ENCODE measurements at places on chromosomes 6 and 20.

DNA sequence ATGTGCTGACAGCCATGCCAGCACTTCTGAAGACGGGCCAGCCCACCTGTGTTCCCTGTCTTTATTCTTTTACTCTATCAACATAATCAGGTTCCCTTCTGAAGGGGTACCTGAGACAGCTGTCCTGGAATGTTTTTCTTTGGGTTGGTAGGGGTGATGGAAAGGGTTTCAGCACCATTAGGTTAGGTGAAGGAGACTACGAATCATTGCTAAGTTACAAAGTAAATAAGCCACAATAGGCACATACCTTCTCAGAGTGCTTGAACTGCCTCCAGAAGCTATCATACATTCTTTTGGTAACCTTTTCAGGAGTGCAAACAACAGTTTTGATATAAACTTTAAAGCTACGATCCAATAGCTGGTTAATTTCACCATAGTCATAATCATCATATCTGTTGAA lies 106.3 kb downstream of the SESN1 start:
- DNase-seq, result no peak

- DNase-seq, result no peak
These were observed 24.9 kb upstream of the BTN3A2 start for GRCh38 chr6:26340066-26340465.

- DNase-seq, result no peak
These were observed 21.6 kb downstream of the GPR6 start for GRCh38 chr6:109999740-110000139.

DNA sequence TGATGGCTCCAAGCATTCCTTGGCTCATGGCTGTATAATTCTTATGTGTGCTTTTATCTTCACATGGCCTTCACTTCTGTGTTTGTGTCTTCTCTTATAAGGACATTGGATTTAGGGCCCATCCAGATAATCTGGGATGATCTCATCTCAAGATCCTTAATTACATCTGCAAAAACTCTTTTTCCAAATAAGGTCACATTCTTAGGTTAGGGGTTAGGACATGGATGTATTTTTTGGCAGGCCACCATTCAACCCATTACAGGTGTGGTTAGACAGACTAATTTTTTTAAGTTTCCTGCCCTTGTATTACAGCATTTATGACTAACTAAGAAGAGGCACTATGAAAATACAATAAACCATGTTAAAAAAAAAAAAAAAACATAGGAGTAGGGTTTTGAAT lies 254.0 kb downstream of the TPBG start:
- DNase-seq, result no peak

- DNase-seq, result no peak
These were observed 213.0 kb upstream of the LAMP5 start for GRCh38 chr20:9301129-9302090.

DNA sequence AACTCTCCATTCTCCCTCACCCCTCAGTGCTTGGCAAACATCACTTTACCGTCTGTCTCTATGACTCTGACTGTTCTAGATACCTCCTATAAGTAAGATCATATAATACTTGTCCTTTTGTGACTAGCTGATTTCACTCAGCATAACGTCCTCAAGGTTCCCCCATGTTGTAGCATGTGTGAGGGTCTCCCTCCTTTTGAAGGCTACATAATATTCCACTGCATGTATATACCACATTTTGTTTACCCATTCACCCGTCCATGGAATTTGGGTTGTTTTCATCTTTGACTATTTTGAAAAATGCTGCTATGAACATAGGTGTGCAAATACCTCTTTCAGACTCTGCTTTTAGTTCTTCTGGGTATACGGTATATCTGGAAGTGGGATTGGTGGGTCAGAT lies 28.3 kb downstream of the CTCFL start:
- DNase-seq, result no peak

- no peak for DNase-seq
These were observed 211.9 kb upstream of the CNR1 start for GRCh38 chr6:88377976-88378568.

DNA sequence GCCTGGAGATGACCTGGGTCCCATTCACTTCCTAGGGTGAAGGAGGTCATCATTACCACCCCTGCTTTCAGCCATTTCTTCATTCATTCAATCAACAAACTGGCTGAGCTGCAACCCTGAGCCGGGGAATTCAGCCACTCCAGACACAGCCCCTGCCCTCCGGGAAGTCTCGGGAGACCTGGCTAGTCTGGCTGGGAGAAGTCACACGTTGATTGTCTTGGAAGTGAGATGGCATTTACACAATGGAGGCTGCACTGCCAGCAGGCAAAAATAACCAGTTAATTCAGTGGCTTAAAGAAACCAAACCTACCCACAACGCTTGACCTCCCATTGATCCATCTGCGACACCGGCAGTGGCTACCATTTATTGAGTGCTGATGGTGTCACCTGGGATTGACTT lies 2.0 kb upstream of the PMEPA1 start:
- DNase-seq, result no peak

DNA sequence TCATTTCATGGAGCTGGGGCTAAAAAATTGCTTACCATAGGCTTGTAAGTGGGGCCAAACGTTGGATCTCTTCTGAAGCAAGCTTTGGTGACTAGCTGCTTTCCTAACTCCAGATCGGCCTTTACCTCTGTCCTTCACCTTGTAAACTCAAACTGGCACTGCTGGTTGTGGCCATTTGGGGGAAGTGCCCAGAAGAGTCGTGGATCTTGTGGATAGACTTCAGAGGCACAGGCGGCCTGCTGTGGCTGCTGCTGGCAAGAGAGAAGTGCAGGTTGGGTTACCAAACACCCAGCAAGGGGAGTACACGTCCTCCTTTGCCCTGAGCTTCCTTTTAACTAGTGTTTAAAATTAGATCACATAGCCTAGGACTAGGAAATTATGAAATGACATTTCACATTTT lies 36.8 kb upstream of the KLHL31 start:
- DNase-seq, result no peak

- no peak for DNase-seq
These were observed 95.4 kb upstream of the CNKSR3 start for GRCh38 chr6:154605882-154606370.

DNA sequence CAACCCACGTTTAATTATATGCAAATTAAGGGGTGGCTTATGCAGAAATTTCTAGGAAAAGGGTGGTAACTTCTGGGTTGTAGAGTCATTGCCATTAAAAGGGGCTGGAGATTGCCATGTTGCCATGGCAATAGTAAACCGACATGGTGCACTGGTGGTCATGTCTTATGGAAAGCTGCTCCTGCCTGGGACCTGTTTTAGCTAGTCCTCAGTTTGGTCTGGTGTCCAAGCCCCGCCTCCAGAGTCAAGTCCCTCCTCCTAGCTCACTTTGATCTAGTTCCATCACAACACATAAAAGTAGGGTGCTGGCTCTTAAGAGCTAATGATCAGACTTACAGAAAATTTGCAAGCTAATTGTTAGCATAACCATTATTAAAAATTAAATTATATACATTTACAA lies 5.3 kb downstream of the SLC22A2 start:
- DNase-seq, result no peak

All from T-helper 9 cell (primary cell).